Activated gamma-delta T cell treated with anti-CD3 and anti-CD28 coated beads, Interleukin-2, amount 50 U/mL, for 16 hours (primary cell): ENCODE measurements at places on chromosomes 1 and 21.

GRCh38 chr21:27422435-27422834 is 455.5 kb upstream of the ADAMTS5 start:
- DNase-seq, result no peak

GRCh38 chr21:44463724-44464123 is 8.4 kb downstream of the LRRC3 start:
- DNase-seq, result no peak

GRCh38 chr1:164682570-164682969 is 123.6 kb downstream of the PBX1 start:
- DNase-seq, result no peak

GRCh38 chr1:203969846-203970245 is 103.1 kb upstream of the SOX13 start:
- DNase-seq, result no peak

DNA sequence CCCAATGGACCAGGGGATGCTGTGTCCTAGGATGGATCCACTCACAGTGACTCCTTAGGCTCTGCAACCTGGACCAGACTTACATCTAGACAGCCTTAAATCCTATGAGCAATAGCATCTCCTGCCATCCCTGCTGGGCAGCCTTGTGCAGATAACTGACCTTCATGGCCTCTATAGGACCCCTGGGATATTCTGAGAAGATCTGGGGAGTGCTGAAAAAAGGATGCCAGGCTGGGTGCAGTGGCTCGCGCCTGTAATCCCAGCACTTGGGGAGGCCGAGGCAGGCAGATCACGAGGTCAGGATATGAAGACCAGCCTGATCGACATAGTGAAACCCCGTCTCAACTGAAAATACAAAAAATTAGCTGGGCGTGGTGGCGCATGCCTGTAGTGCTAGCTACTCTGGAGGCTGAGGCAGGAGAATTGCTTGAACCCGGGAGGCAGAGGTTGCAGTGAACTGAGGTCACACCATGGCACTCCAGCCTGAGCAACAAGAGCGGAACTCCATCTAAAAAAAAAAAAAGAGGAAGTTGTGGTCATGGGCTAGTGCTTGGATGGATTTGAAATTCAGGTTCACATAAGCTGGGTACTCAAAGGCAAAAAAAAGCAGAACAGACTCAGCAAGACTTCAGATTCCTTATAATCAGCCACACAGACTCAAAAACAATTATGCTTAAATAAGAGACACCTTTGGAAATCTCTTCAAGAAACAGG is 10.9 kb upstream of the SH2D1B start:
- no peak for DNase-seq

- DNase-seq, result no peak
Observed at GRCh38 chr1:64493831-64494230, 23.9 kb downstream of the CACHD1 start.

DNA sequence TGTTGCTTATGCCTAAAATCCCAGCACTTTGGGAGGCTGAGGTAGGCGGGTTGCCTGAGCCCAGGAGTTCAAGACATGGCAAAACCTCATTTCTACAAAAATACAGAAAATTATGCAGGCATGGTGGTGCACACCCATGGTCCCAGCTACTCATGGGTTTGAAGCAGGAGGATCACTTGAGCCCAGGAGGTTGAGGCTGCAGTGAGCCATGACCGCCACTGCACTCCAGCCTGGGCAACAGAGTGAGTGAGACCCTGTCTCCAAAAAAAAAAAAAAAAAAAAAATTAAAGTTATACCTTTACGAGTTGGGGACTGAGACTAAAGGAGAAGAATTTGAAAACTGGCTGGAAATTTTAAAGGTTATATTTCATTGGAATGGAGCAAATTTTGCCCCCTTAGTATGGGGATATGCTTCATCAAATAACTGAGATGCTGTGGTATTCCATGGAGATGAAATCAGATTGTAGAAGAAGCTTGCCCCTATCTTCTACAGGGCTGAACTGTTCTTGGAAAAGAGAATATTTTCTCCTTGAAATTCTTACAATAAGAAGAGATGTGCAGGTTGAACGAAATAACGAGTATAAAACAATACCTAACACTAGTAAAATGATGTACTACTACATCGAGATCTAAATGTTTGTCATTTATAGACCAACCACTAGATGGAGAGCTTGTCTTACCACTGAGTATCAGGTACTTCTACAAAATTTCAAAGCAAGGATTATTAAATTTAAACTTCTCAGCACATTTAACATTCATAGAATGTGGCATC is 34.9 kb upstream of the SCYL3 start:
- no peak for DNase-seq

GRCh38 chr1:98119796-98120195 is 199.0 kb upstream of the DPYD start:
- DNase-seq, result no peak

DNA sequence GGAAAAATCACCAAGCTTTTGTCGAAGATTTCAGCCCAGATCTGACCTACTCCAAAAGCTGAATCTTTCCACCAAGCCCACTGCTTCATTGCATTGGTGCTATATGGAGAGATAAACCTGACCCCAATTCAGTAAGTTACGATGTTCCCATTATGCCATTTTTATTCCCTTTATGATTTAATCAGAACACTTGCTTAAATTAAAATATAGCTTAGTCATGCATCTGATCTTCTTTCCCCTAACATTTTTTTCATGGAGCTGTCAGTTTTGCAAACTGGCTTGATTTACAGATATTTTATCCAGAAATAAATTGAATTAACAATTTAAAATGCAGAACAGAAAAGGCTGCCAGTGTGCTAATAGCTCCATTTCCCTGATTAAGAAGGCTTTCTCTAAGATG is 503.5 kb upstream of the C1orf87 start:
- no peak for DNase-seq

GRCh38 chr21:45845770-45846090 is 135.8 kb upstream of the COL6A1 start:
- no peak for DNase-seq

DNA sequence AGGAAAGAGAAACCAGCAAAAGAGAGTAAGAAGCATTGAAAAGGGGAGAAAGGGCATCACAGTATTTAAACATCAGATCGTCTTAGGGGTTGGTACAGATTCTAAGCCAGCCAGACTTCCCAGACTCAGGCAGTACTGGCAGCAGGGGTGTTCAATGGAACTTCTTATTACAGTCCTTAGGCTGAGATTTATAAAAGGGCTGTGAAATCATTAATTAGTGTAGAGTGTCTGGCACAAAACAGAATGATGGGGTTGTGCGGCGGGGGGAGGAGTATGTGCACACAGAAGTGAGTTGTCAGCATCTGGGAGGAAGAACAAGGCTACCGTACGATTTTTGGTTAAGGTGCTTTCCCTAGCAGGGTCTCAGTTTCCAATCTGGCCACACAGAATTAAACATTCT is 38.2 kb downstream of the ARHGEF11 start:
- DNase-seq, result no peak

- DNase-seq, result no peak
Observed at GRCh38 chr1:159881622-159882526, 18.1 kb downstream of the CFAP45 start.

DNA sequence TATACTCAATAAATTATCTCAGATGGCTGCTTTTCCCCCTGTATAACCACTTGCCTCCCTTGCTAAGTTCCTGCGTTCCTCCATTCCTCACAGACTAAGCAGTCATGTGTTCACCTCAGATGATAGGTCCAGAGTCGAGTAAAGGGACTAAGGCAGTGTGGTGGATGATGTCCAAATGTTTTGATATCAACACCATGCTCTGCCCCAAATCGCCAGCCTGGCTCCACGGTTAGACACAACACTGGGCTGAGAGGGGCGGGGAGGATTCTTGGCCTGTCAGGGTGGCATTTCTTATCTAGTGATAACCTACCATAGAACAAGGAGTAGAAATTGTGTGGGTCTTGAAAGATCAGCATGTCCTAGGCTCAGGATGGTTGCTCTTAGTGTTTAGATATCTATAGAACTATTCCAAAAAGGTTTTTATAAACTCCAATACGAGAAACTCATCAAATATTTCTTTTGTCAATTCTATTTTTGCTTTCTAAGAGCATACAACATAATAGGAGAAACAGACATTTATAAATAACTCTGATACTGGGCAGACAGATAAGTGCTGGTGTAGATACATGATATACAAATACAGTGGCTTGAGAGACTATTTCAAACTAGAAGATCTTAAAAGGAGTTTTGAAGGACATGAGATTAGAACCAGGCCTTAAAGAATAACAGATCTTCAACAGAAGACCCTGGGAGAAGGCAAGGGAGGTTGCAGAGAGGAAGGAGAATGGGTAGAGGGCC is 21.5 kb downstream of the GJA5 start:
- no peak for DNase-seq

DNA sequence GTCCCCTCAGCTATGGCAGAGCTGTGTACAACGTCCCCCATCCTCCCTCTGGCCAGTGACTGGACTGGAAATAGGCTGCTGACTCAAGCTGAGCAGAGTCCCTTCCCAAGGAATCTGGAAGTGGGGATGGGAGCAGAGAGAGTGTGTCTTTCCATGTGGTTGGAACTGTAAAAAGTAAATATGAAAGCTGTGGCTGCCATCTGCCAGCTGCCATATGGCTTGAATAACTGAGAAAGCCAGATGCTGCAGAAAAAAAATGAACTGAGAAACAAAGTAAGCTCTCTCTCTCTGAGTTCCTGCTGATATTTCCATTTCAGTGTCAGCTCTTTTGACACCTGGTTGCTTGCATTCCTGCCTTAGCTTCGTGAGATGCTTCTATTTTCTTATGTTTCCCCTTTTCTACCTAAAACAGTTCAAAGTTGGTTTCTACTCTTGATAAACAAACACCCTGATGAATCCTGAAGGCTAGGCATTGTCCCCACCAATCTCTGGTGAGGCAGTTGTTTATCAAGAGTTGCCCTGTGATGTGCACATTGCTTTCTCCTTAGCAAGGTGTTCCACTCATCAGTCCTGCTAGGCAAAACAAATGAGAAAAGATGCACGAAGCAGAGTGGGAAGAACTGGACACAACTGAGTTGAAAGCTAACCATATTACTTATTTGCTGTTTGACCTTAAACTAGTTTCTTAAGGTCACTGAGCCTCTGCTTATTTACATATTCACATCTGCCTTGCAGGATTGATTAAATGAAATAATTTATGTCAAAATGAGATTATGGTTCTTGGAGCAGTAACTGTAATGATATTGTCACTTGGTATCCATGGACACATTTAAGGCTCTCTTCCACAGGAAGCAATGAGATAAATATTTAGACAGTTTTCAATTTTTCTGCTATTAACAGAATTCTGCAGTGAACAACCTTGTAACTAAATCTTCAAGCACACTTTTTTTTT is 16.6 kb upstream of the DR1 start:
- no peak for DNase-seq

GRCh38 chr1:211280910-211281309 is 21.7 kb downstream of the RCOR3 start:
- DNase-seq, result no peak

DNA sequence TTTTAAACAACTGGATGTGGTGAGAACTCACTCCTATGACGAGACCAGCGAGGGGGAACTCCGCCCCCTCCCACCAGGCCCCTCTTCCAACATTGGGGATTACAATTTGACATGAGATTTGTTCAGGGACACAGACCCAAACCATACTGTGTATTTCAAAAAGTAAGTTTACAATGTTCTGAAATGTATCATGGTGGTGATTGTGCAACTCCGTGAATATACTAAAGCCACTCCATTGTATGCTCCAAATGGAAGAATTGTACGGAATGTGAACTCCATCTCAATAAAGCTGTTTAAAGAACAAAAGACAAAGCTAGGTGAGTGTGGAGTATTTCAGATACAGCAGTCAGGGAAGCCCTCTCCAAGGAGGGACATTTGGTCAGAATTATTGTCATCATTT is 432.1 kb upstream of the VAMP3 start:
- no peak for DNase-seq

GRCh38 chr1:65027666-65028358 is 61.5 kb upstream of the JAK1 start:
- no peak for DNase-seq

GRCh38 chr1:218164930-218165700 is 120.0 kb upstream of the RRP15 start:
- DNase-seq, result no peak

DNA sequence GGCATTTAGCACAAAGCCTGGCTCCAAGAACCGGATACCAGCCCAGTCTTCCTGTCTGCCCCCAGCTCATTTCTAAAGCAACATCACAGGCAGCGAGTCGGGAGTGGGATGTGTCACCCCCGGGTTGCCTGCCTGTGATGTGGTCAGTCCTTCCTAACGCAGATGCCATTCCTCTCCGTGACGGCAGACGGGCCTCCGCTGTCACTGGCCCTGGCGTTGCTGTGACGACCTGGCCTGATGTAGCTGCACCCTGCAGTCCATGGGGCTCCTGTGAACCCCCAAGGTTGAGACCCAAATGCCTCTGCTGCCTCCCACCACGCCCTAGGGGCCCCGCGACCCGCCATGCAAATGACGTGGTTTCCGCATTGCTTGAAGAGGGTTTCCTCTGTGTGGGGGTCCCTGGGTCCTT is 12.3 kb downstream of the TNFRSF1B start:
- peak; percentile 78 for DNase-seq

- DNase-seq, result no peak
Observed at GRCh38 chr1:83574791-83575190, 424.1 kb downstream of the TTLL7 start.

GRCh38 chr1:8201331-8201861 is 116.5 kb upstream of the SLC45A1 start:
- no peak for DNase-seq

DNA sequence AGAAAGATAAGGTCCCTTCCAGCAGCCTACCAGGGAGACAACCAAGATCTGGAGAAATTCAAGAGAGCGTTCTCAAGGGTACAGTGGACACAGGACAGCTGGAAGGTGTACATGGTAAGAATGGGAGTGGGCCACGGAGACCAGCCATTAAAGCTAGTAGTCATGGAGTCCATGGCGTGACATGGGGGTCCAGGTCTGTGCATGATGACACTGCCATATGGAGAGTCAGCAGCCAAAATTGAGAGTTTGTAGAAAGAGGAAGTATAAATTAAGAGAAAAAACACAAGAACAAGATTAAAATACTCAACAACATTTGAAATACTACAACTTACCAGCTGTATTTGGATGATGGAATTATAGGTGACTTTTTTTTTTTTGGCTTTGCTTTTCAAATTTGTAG is 7.9 kb upstream of the LORICRIN start:
- no peak for DNase-seq

- no peak for DNase-seq
Observed at GRCh38 chr1:16211824-16212223, 628 bp downstream of the ARHGEF19 start.

DNA sequence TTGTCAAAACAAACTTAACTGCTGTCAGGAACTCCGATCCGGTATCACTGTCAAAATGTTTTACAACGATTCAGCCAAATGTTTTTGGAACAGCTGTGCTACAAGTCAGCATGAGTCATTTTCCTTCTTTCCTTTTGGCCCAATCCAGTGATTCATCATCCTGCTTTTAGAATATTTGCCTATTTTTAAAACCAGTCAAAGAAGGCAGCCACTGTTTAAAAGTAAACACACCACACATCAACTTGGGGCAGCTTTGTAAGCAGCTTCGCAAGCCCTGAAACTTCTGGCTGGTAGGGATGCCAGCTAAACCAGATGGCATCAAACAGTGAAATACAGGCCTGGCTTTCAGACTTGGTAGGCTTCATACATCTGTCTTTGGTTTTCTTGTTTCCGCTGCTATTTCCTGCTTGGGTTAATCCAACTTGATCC is 14.9 kb downstream of the MAP3K7CL start:
- DNase-seq, result no peak
